ENCODE measurements at places on chromosomes 16 and 17.

DNA sequence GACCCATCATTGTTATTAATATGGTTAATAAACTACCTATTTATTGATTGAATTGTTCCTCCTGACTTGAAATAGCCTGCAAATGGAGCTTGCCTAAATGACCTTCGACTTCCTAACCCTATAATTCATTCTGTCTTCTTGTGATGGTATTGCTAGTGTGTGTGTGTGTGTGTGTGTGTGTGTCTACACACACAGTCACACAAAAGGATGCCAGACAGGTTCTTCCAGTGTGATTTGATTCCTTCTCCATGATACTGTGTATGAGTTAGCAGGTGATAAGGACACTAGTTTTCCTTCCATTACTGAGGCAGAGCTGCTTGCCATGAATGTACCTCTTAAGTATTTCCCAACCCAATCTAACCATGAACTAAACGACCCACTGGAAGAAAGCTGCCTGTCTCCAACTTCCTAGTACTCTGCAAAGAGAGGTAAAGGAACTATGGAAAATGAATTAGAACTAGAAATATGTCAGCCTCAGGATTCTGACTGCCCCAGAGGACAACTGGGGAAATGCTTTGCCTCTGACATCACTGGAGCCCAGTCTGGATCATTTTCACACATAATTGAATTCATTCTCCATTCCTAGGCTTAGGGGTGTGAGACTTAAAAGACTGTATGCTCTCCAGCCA lies 3.5 kb upstream of the CDC6 start:
- no peak for DNase-seq

GRCh38 chr17:45234641-45235415 lies 13.1 kb downstream of the FMNL1 start:
- no peak for DNase-seq

DNA sequence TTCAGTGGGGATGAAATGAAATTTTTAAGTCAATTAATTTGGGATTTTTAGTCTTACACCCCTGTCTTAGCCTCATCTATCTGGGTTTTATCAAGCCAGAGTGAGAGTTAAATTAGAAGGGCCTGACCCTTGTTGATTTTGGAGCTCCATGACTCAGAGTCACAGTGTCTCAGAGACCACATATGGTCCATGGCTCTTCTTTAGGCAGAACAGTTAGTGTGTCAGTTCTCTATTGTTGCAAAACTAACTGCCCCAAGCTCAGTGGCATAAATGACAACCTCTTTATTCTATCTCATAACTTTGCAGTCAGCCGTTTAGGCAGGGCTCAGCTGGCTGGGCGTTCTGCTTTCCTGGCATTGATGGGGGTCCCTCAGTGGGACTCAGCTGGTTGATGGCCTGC lies 44.7 kb downstream of the IRF8 start:
- no peak for DNase-seq

GRCh38 chr17:34879146-34879545 lies 82.1 kb downstream of the CCT6B start:
- DNase-seq, result no peak

DNA sequence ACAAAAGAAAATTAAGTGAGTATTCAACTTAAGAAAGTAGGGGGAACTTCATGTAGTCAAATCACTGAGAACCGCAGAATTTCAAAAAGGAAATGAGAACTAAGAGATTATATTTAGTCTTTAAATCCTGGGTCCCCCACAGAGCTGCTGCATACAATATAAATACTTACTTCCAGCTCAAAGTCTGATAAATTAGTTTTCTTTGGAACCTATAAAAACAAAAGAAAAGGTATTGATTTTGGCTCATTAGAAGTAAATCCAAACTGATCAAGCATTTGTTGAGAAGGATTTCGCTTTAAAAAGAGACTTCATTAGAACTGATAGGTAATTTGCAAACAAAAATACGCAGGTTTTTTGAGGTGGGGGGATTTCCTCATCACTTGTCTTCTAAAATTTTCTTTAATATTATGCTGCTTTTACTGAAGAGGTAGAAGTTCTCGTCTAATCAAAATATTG lies 21.9 kb downstream of the PARN start:
- no peak for DNase-seq

GRCh38 chr17:65918916-65919315 lies 273.0 kb downstream of the CEP112 start:
- DNase-seq, result no peak

- DNase-seq, result no peak
These were observed 15.7 kb upstream of the DHX8 start for GRCh38 chr17:43467981-43468581.

- DNase-seq, result no peak
These were observed 6.6 kb upstream of the JUP start for GRCh38 chr17:41792845-41793783.

DNA sequence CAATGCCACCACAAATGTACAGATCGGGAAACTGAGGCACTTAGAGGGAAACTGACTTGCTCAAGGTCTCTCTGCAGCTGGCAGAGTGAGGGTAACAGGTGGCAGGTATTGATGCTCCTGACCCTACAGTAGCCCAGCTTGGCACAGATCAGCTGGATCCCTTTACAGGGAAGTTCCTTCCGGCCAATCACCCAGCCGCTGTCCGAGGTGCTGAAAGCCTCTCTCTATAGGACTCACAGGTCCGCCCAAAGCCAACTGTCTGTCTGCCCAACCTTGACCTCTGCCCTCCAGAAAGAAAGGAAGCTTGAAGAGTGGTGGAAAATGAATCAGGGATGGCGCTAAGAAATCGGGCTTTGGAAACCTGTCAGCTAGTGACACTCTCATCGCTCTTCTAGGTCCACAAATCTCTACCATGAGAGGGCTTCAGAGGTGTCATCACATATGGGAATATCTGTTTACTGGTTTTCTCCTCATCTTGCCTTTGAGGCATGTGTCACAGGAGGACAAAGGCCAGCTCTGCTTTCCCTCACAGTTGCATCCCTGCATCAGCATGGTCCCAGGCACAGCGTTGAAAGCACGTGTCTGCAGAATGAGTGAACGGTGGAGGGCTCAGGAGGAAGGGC lies 246.2 kb downstream of the KATNIP start:
- no peak for DNase-seq

- no peak for DNase-seq
These were observed 39.8 kb downstream of the TBX4 start for GRCh38 chr17:61491981-61492380.

GRCh38 chr17:42310787-42311215 lies 22.5 kb downstream of the STAT5A start:
- no peak for DNase-seq

DNA sequence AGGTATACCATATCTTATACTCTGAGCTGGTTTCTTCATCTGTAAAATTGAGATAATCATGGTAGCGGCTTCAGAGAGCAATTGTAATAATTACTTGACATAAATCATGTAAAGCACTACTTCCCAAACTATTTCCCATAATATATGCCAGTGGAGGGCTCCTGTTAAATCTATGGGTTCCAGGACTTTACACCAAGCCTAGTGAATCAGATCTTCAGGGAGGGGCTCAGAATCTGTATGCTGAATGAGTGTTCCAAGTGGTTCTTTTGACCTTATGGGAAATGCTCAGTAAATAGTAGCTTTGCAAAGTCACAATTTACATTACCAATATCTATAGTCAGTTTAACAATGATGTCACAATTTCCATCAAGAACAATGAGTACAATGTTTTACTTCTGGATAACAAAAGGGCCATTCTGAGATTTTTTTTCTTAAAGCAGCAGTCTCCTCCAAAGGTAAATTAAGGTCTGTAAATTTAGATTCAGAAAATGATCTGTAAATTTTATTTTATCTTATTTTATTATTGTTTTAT lies 50.9 kb upstream of the NLK start:
- no peak for DNase-seq

DNA sequence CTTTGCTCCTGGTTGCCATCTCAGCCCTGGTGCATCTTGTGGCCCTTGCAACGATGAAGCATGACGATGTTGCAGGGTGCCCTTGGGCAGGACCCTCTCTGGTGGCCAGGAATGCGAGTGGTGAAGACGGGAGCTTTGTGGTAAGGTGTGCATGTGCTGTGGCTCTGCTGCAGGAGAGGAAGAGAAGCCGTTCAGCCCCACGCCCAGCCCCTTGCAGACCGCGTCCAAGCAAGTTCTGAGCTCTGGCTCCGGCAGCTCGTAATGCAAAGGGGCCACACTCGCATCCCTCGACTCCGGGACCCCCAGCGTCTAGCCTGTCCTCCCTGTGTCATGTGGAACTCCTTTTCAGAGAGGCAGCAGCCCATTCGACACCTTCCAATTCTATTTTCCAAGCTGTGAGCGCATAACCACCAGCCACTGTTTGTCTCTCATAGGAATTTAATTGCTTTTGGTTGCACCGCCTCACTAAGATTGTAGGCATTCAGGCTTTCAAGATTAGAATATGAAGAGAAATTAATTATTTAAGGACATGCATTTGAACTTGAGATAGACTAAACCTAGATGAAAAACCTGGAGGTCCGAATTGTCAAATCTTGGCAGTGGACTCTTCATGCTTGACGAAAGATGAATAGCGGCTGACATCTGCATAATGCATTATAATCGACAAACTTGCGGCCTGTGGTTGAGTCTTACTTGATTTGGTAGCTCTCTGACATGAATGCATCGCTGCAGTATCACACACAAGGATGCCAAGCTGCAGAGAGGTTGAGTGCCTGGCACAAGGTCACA lies 21.1 kb upstream of the KCNG4 start:
- DNase-seq, result no peak

- DNase-seq, result no peak
These were observed 787 bp downstream of the ZFPM1 start for GRCh38 chr16:88453611-88454522.
